Cardiac muscle cell (in vitro differentiated cells and primary cell): ENCODE measurements at places on chromosomes 3 and 15. TPM values are rescaled to one million over a fixed set of nuclear protein-coding genes. Genes with fewer than 3 reads are reported as not detected.

DNA sequence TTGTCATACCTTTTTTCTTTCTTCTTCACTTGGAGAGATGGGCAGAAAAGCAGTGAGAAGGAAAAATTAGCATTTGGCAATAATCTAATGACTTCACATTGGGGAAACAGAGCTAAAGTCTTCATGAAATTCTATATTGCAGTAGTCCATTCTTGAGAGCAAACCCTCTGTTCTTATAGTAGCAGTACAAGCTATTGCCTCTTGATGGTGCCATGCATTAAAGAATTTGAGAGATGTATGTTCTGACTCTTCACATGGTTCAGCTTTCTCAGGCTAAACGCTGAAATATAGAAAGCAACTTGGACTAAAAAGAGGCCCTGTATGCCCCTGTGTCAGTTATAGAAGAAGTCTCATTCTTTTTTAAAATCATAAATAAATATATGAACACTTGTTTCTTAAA, 36.0 kb downstream of the PHLDB2 start:
- DNase-seq: peak; percentile 27
- no peaks in the 10 kb centered on the region for H3K36me3 ChIP-seq
- no peaks in the 10 kb centered on the region for H3K27me3 ChIP-seq
- no peak overlapping the region for H3K4me3 ChIP-seq
- no peaks in the 10 kb centered on the region for H3K4me1 ChIP-seq
- no peak overlapping the region for H3K27ac ChIP-seq

- H3K27me3 ChIP-seq: no peaks in the 10 kb centered on the region
- no peaks in the 10 kb centered on the region for H3K4me1 ChIP-seq
- H3K36me3 ChIP-seq: no peaks in the 10 kb centered on the region
- no peak overlapping the region for H3K27ac ChIP-seq
- no peak for DNase-seq
Observed at GRCh38 chr3:169929830-169930519, 18.6 kb downstream of the SAMD7 start.

DNA sequence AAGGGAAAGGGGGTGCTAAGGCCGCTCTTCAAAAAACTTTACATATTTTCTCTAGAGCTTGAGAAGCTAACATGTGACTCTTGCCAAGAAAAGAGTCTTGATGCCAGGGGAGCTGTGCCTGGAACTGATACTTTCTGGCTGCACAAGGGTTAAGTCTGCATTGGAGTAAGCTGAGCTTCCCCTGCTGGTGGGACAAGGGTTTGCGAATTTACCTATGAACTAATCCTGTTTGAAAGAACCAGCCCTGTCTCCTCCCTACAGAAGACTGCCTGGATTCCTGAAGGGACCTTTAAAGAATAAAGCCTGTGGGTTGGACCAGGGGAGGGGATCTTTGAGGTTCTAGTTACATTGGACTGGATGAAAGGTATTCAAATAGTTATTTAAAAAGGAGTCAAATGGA, 58.3 kb upstream of the EPHA3 start:
- peaks cover 2% of the 10 kb centered on the region for H3K4me1 ChIP-seq
- H3K4me3 ChIP-seq: no peak overlapping the region
- H3K36me3 ChIP-seq: no peaks in the 10 kb centered on the region
- H3K27ac ChIP-seq: no peak overlapping the region

DNA sequence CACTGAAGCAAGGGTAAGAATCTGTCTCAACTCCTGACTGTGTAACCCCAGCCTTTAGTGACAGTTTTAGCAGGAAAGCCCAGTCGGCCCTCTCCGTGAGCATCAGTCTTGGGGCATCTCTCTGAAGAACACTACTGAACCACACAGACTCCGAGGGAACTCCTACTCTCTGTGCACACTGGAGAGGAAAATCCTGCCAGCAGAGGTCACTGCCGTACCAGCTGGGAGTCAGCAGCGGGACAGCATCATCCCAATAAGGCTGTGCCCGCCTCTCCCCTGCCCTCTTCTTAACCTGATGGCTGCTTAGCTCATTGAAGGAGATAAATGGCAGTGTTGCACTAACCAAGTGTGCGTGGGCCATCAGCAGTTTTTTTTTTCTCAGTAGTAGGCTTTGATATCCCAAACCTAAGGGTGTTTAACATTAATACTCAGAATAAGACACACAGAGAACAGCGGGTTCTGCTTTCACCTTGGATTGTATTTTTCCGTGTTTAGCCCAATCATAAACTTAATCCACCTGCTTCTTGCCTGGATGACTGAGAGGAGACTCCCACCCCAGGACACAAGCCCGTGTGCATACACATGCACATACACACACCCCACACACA, 26.6 kb upstream of the RASA2 start:
- DNase-seq: peak; percentile 90
- H3K36me3 ChIP-seq: no peaks in the 10 kb centered on the region
- H3K27ac ChIP-seq: no peak overlapping the region
- no peaks in the 10 kb centered on the region for H3K27me3 ChIP-seq

- H3K4me1 ChIP-seq: peaks cover 19% of the 10 kb centered on the region
- H3K27me3 ChIP-seq: no peaks in the 10 kb centered on the region
- H3K27ac ChIP-seq: peak overlapping the region; percentile 84
- peak; percentile 39 for DNase-seq
- H3K36me3 ChIP-seq: peaks cover 2% of the 10 kb centered on the region
- H3K4me3 ChIP-seq: peak overlapping the region; percentile 91
Observed at GRCh38 chr3:18423401-18424212, 1.5 kb downstream of the SATB1 start.

DNA sequence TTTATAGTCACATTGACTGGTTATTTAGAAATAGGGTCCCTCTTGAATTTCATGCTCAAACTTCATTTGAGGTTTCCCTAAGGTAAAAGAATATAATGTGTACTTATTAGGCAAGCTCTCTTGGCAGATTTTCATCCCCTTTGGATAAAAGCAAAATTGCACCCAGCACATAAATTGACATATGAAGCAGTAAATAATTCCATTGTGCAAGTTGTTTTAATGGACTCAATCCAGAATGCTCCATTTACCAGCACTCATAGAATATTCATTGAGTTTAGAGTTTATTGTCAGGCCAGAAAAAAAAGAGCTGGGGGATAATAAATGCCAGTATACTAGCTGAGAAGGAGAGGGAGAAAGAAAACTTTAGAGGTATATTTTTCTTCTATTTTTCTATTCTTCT, 136.8 kb downstream of the TPRG1 start:
- no peak overlapping the region for H3K4me3 ChIP-seq
- H3K27ac ChIP-seq: no peak overlapping the region
- H3K4me1 ChIP-seq: no peaks in the 10 kb centered on the region
- DNase-seq: no peak
- no peaks in the 10 kb centered on the region for H3K27me3 ChIP-seq

DNA sequence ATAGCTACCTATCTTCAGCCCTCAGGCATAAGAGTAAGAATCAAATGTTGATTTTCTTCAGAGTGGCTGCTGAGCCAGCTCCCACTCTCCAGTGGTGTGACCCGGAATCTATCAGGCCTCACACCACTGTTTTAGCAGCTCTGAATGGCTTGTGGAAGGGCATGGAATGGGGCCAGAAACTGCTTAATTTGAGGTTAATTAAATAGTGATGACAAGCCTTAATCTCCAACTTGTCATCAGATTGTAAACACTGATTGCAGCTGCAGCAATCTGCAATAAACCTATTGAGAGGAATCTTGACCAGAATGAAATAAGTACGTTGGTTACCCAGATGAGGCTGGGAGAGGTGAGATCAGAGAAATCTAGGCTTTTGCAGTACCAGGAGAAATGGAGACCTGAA, 317.4 kb downstream of the FHIT start:
- no peak overlapping the region for H3K27ac ChIP-seq
- no peaks in the 10 kb centered on the region for H3K27me3 ChIP-seq
- H3K4me3 ChIP-seq: no peak overlapping the region
- no peaks in the 10 kb centered on the region for H3K36me3 ChIP-seq
- H3K4me1 ChIP-seq: no peaks in the 10 kb centered on the region

DNA sequence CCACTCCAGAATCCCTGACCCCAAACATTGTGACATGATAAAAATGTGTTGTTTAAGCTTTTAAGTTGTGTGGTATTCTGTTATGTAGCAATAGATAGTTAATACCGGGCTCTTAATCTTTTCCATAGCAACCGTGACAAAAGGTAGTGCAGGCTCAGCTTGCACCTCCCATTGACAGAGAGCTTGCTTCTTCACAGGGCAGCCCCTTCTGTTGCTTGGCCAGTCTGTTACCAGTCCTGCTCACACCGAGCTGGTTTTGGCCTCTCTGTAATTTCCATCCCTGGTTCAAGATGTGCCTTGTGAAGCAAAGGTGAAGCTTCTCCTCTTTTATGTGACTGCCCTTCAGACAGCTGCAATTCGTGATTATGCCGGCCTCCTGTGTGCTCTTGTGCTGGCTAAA, 86.9 kb downstream of the CRYGS start:
- no peak for DNase-seq
- no peak overlapping the region for H3K27ac ChIP-seq
- no peaks in the 10 kb centered on the region for H3K4me1 ChIP-seq
- H3K36me3 ChIP-seq: no peaks in the 10 kb centered on the region
- H3K27me3 ChIP-seq: no peaks in the 10 kb centered on the region

The GOLGA8T gene
- 0.99 and 2.1 TPM in 2 replicates for total RNA-seq

The ACOX2 gene
- total RNA-seq: 18.9 and 27.3 TPM in 2 replicates

The LRRFIP2 gene
- 61.2 and 92.6 TPM in 2 replicates for total RNA-seq

The STX19 gene
- total RNA-seq: not detected in 2 replicates

The CHDH gene
- total RNA-seq: 11.5 and 36.1 TPM in 2 replicates

The NR2F2 gene
- 0.63 and 0.99 TPM in 2 replicates for total RNA-seq

The CLRN1 gene
- not detected in 2 replicates for total RNA-seq
